ENCODE measurements at places on chromosomes 16 and 17. TPM values are rescaled to one million over a fixed set of nuclear protein-coding genes. Genes with fewer than 3 reads are reported as not detected.

The NHERF1 gene
- total RNA-seq: 3.8 TPM

DNA sequence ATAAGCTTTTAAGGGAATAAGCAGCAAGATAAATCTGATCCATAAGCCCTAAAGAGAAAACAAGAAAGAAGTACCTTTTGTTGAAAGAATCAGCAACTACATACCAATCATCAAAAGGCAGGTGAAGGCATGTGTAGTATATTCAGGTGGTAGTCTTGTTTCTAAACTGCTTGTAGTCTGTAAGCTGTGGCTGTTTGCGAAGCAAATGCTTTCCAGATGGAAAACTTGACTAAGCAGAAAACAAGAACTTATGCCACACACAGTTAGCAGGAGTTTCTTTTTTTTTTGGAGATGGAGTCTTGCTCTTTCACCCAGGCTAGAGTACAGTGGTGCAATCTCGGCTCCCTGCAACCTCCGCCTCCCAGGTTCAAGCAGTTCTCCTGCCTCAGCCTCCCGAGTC is 5.7 kb downstream of the CBX1 start:
- no peak for DNase-seq

- DNase-seq: peak; percentile 38
Observed at GRCh38 chr16:57667526-57668262, 412 bp upstream of the ADGRG3 start.

DNA sequence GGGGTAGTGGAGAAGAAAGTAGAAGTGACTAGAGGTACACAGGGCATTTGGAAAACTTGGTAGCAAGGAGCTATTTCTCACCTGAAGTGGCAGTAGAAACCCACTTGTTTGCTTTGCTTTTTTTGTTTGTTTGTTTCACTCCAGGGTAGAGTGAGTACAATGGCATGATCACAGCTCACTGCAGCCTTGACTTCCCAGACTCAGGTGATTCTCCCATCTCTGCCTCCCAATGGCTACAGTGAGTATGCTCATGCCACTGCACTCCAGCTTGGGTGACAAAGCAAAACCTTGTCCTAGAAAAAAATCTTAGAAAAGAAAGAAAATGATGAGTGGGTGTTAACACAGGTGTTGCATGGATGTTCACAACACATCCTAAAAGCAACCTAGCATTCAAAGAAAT is 40.4 kb downstream of the SCNN1G start:
- DNase-seq: no peak

GRCh38 chr16:71360378-71360777 is 1.9 kb downstream of the CALB2 start:
- peak; percentile 94 for DNase-seq
